ENCODE measurements at places on chromosomes 16 and 17.

DNA sequence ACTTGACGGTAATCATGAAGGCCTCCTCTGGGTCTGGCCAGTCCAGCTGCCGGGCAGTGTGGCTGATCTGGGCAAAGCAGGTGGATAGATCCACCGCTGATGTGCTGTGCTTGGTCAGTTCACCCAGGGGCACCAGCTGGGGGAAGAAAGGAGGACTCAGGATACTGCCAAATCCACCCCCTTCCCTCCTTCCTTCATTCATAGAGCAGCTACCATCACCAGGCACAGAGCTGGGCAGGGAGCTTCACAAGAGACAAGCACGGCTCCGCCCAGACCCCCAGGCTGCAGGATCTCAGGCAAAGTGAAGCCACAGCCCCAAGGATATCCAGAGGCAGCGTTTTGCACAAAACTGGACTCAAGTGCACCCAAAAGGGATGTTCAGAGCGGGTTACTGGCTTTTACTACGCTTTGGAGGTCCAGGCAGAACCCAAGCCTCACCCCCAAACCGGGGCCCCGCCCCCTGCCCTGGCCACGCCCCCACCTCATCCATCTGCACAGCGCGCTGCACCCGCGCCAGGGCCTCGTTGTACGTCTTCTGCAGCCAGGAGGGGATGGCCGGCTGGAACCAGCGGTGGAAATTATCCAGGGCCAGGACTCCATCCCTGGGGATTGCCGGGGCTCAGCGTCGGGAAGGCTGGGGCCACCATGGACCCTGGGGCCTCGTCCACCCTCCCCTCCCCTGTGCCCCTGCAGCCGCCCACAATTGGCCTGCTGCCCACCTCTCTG is 9.1 kb downstream of the UNC13D start:
- DNase-seq, result no peak

- DNase-seq, result no peak
These were observed 23.5 kb downstream of the PLCD3 start for GRCh38 chr17:45108595-45109521.

- no peak for DNase-seq
These were observed 4.2 kb downstream of the MATCAP1 start for GRCh38 chr16:67179421-67180080.

DNA sequence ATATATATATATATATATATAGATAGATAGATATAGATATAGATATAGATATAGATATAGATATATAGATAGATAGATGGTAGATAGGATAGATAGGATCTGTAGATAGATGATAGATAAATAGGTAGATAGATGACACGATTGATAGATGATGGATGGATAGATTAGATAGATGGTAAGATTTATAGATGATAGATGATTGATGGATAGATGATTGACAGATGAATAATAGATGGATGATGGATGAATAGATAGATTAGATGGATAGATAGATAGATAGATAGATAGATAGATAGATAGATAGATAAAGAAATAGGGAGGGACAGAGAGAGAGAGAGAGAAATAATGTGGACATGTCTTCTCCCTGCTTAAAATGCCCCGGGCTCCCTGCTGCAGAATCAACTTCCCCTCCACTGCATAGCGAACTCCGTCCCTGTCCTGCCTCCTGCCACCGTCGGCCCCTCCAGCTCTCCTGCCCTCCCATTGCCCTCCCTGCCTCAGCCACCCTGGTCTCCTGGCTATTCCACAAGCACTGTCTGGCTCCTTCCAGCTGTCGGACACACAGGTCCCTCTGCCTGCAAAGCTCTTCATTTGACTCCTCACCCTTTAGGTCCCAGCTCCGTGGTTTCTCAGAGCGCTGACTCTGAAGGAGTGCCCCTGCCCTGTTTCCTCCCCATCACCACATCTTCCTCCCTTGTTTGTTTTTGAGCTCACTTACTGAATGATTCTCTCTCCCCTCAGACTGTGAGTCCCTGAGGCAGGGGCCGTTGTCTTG is 254.0 kb downstream of the KATNIP start:
- DNase-seq, result no peak

DNA sequence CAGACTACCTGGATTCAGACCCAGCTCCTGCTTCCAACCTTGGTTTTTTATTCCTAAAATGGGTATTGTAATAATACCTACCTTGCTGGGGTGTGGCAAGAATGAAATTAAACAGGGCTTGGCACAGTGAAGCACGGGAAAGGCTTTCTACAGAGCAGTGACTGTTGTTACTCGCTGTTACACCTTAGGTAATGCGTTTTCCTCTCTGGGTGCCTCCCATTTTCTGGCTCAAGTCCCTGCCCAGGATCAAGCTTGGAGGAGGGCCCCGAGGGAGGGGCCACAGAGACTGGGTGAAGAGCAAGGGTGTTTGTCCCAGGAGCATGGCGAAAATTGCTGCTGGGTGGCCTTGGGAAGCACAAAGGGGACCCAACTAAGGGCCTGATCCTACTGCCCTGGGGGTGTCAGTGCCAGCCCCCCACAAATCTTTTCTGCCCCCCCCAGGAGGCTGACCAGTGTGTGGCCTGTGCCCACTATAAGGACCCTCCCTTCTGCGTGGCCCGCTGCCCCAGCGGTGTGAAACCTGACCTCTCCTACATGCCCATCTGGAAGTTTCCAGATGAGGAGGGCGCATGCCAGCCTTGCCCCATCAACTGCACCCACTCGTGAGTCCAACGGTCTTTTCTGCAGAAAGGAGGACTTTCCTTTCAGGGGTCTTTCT is 13.3 kb downstream of the MIEN1 start:
- no peak for DNase-seq

- DNase-seq, result no peak
These were observed 10.0 kb downstream of the SLC38A8 start for GRCh38 chr16:84032458-84033178.

- no peak for DNase-seq
These were observed 6.8 kb downstream of the NLE1 start for GRCh38 chr17:35135322-35135721.

- DNase-seq, result no peak
These were observed 48.6 kb upstream of the MYH10 start for GRCh38 chr17:8679126-8679525.

- DNase-seq, result no peak
These were observed 16.2 kb downstream of the CLUH start for GRCh38 chr17:2695243-2695960.

- no peak for DNase-seq
These were observed 170.4 kb downstream of the ZFHX3 start for GRCh38 chr16:72877374-72878028.

GRCh38 chr16:87131061-87131995 is 185.9 kb downstream of the C16orf95 start:
- DNase-seq, result no peak

GRCh38 chr17:46056800-46057304 is 57.8 kb downstream of the STH start:
- no peak for DNase-seq

- DNase-seq, result peak; percentile 51
These were observed at the start of gene STX1B for GRCh38 chr16:31010585-31011325. STX1B (minus strand) TSS chr16:31010638; CDS start chr16:31010396, 242 bp downstream.

- DNase-seq, result no peak
These were observed 454.8 kb upstream of the CDH11 start for GRCh38 chr16:65576631-65577030.

DNA sequence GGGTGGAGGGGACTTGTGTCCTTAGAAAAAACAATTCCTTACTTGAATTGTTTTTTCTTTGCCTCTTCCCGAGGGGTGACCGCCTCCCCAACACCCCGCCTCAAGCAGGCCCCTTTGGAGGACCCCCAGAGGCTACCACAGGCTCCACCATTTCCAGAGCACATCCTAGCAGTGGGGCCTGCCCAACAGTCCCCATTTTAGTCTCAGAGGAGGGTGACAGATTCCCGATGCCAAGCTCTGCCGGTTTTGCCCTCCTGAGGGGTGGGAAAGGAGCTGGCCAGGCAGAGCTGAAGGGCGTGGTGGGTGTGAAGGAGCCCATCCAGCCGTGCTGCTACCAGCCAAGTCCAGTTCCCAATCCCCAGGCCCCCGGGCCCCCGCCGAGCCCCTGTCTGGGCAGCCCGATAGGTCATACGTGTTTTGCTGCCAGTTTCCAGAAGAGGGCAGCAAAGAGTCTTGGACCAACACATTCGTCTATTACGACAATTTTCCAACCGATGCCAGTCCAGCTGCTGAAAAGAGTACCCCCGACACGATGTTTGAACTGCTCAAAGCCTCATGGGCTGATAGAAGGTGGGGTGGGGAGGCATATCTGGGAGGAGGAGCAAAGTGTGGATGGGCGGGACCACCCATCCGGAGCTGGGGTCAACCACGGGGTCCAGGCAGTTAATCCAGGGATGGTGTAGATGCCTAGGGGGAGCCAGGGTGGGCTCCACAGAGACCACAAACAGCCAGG is 18.8 kb upstream of the GAA start:
- peak; percentile 67 for DNase-seq

- DNase-seq, result no peak
These were observed 2.3 kb upstream of the SLC22A31 start for GRCh38 chr16:89202422-89203215.

GRCh38 chr17:78250891-78251772 is 19.7 kb downstream of the TMEM235 start:
- peak; percentile 87 for DNase-seq

GRCh38 chr17:6642592-6642991 is 1.7 kb downstream of the TXNDC17 start:
- no peak for DNase-seq

DNA sequence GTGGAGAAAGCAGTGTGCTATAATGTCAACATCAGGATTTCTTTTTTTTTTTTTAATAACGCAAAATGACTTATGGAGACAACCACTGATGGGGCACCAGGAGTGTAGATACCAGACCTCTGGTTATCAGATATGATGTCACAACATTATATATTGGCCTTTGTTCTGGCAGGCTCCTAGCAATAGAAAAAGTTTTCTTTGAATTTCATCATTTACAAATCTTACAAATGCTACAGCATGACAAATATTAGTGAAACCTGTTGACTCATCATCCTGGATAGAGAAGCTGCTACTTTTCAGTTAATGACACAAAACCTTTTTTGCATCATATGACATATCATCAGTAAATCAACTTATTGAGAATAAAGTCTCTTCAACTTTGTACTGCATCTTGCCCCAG is 6.1 kb downstream of the THUMPD1 start:
- DNase-seq, result no peak

DNA sequence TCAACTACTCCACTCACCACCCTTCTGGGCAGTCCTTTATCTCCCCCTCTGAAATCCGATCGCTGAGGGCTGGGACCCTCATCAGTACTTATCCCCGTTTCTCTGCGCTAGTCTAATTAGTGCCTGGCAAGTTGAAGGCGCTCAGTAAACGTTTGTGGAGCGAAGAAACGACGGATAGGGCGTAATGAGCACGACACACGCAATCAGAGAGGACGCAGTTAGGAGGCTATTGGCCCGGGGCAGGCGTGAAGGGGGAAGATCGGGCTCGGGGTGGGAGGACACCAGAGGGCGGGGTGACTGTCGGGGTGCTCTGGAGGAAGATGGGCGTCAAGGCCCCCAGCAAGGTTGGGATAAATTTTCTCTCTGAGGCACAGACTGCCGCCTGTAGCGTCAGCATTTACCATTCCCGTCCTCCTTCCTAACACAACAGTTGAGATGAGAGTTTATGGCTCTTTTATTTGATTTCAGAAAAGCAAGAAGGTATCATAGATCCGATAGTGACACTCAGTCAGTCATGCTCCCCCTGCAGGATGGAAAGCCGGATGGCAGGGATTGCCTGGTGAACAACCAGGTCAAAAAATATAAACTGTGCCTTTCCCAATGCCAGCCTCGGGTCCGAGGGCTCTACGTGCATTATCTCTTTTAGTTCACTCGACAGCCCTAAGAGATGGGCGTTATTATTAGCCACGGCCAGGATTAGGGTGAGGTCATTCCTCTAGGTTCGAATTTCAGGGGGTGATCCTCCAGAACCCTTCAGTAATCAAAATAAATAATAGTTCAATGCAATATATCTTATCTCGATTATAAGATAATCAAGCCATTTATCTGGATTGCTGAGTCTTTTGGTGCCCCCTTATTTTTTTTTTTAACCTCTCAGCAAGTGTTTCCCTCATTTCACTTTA is 9.5 kb upstream of the ARL4D start:
- peak; percentile 87 for DNase-seq

- no peak for DNase-seq
These were observed 5.5 kb upstream of the TMEM92 start for GRCh38 chr17:50268743-50269275.
